Activated naive CD4-positive, alpha-beta T cell treated with anti-CD3 and anti-CD28 coated beads, Interleukin-2, amount 10 ng/mL, durations not matched to agents 7 days and 5 days (primary cell): ENCODE measurements at places on chromosomes 7 and 10.
A peak's percentile ranks its signal among the peaks of the same experiment; 100 is the strongest.

DNA sequence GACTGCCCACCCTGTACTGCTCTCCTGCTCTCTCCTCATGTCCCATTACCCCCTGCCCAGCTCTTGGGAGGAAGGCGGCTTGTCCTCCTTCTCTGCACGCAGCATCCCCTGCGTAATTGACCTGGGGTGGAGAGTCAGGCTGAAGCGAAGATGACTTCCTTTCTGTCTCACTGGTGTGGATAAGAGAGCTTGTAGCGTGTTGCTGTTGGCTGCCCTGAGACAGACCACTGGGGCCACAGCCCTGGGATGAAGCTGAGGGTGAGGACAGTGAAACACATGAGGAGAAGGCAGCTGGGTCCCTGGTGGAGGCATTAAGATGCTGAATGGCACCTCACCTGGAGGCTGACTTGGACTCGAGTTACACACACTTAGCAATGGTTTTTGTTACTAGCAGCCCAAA, 310.3 kb upstream of the ZNF32 start:
- H3K4me1 ChIP-seq, result no peaks in the 10 kb centered on the region
- no peak overlapping the region for H3K4me3 ChIP-seq
- H3K36me3 ChIP-seq, result no peaks in the 10 kb centered on the region

GRCh38 chr7:45484094-45484493, 90.1 kb upstream of the ADCY1 start:
- H3K36me3 ChIP-seq, result no peaks in the 10 kb centered on the region
- H3K27ac ChIP-seq, result no peak overlapping the region
- no peak for DNase-seq
- no peaks in the 10 kb centered on the region for H3K27me3 ChIP-seq

DNA sequence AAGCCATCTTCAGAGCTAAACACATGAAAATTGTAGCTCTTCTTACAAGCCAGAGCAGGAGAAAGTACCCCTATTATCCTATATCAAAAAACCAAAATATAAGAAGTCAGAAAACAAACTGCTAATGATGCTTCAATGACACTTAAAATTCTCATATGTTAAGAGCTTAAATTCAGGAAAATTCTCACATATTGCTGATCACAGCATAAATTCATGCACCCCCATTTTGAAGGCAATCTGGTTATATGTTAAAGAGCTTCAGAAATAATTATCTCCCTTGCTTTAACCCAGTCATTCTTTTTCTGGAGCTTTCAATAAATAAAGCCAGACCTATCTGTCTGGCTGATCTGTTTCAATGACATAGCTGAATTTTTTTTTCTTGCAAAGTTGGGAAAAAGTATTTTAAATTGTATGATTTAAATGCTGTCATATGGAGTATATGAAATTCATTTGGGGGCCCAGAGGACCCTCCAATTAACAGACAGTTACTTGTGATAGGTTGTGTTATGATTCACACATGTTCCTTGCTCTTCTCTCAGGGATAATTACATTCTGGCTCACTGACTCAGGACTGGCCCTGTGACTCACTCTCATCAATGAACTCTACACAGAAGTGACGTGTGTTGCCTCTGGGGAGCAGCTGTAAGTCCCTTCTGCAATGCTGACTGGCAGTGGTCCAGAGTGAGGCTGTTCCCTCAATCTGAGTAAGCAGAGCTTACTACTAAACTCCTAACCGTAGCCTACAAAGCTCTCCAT, 85.2 kb downstream of the HGF start:
- H3K4me1 ChIP-seq, result no peaks in the 10 kb centered on the region
- no peak for DNase-seq
- no peaks in the 10 kb centered on the region for H3K36me3 ChIP-seq
- no peaks in the 10 kb centered on the region for H3K27me3 ChIP-seq

DNA sequence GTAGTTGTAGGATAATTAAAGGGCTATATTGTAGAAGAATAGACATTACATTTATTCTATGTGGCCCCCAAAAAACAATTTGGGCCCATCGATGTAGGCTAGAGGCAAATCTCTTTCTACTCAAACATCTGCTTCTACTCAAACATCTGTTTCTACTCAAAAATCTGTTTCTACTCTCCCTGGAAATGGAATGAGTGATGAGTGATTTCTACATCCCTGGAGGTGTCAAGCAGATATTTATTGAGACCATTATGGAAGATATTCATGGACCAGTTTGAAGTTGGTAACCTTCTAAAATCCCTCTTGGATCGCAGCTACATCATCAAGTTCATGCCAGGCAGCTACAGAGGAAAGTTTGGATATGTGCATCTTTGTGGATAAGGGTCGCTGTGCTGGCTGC, 5.1 kb upstream of the PLPP4 start:
- H3K4me3 ChIP-seq, result no peak overlapping the region
- no peak for DNase-seq
- H3K27me3 ChIP-seq, result peaks cover 28% of the 10 kb centered on the region

DNA sequence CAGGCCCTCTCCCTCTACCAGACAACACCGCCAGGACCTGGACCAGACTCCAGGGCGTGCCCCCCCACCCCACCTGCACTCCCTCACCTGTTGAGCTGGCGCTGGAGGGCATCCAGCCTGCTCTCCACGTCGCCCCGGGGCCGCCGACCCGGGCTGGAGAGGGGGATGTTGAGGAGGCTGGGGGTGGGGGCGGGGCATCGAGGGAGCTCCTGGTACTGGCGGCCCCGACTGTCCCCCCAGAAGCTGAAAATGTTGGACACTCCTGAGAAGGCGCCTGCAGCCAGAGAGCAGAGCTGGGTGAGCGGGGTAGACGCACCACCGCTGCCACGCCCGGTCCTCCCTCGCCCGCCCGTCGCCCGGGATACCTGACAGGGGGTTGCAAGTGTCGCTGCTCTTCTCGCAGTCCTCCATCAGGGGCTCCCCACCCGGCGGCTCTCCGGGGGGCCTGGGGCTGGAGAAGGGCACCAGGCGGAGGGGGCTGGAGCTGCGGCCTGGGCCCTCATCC, 30.8 kb downstream of the KCNH2 start:
- DNase-seq, result peak; percentile 19
- H3K4me3 ChIP-seq, result no peak overlapping the region
- H3K36me3 ChIP-seq, result no peaks in the 10 kb centered on the region
- H3K4me1 ChIP-seq, result peaks cover 13% of the 10 kb centered on the region
- peaks cover 50% of the 10 kb centered on the region for H3K27me3 ChIP-seq
- no peak overlapping the region for H3K27ac ChIP-seq

- peaks cover 57% of the 10 kb centered on the region for H3K36me3 ChIP-seq
- DNase-seq, result no peak
- H3K4me1 ChIP-seq, result no peaks in the 10 kb centered on the region
- H3K27ac ChIP-seq, result no peak overlapping the region
- no peaks in the 10 kb centered on the region for H3K27me3 ChIP-seq
- no peak overlapping the region for H3K4me3 ChIP-seq
These were observed 129.9 kb downstream of the TRRAP start for GRCh38 chr7:99008181-99008631.

- no peak for DNase-seq
- no peak overlapping the region for H3K27ac ChIP-seq
- H3K4me1 ChIP-seq, result no peaks in the 10 kb centered on the region
- no peak overlapping the region for H3K4me3 ChIP-seq
- H3K36me3 ChIP-seq, result no peaks in the 10 kb centered on the region
- no peaks in the 10 kb centered on the region for H3K27me3 ChIP-seq
These were observed 30.4 kb downstream of the SUGCT start for GRCh38 chr7:40165216-40165615.

GRCh38 chr10:3850999-3851937, 66.3 kb upstream of the KLF6 start:
- no peak overlapping the region for H3K4me3 ChIP-seq
- peak overlapping the region; percentile 62 for H3K27ac ChIP-seq
- DNase-seq, result no peak
- peaks cover 2% of the 10 kb centered on the region for H3K36me3 ChIP-seq
- H3K27me3 ChIP-seq, result no peaks in the 10 kb centered on the region

- H3K27ac ChIP-seq, result no peak overlapping the region
- DNase-seq, result no peak
- H3K4me3 ChIP-seq, result no peak overlapping the region
- no peaks in the 10 kb centered on the region for H3K27me3 ChIP-seq
- H3K4me1 ChIP-seq, result no peaks in the 10 kb centered on the region
These were observed 73.1 kb downstream of the CD36 start for GRCh38 chr7:80711531-80711930.

DNA sequence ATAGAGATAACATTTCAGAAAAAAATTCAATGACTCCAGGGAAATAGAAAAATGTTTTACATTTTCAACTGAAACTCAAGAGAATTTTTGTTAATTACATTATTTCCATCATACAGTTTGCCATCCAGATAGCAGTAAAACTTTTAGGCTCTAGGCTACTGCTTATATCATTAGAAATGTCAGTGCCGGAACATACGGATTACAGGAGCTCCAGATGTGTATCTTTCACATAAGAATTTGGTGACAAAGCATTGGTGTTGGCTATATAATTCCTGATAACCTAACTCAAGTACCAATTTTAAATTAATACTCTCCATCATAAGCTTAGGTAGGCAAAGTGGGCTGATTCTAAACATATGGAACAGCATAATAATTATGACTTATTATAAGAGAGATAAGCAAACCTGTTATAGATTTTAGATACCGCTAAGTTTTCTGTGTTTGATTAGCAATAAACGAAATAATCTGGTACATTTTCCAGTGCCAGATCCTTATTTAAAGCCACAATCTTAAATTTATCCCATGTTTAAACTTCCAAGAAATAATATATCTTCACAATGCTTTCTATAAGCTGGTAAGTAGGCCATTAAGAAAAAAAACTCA, 637.9 kb downstream of the NXPH1 start:
- H3K27me3 ChIP-seq, result no peaks in the 10 kb centered on the region
- DNase-seq, result no peak

GRCh38 chr7:85774986-85775385, 588.1 kb upstream of the SEMA3D start:
- no peaks in the 10 kb centered on the region for H3K27me3 ChIP-seq
- H3K4me3 ChIP-seq, result no peak overlapping the region
- no peak for DNase-seq
- H3K36me3 ChIP-seq, result no peaks in the 10 kb centered on the region

GRCh38 chr7:107891636-107892366, 818 bp downstream of the DLD start:
- peaks cover 48% of the 10 kb centered on the region for H3K4me1 ChIP-seq
- no peak for DNase-seq
- peaks cover 32% of the 10 kb centered on the region for H3K36me3 ChIP-seq
- H3K27me3 ChIP-seq, result no peaks in the 10 kb centered on the region
- H3K4me3 ChIP-seq, result peak overlapping the region; percentile 96

DNA sequence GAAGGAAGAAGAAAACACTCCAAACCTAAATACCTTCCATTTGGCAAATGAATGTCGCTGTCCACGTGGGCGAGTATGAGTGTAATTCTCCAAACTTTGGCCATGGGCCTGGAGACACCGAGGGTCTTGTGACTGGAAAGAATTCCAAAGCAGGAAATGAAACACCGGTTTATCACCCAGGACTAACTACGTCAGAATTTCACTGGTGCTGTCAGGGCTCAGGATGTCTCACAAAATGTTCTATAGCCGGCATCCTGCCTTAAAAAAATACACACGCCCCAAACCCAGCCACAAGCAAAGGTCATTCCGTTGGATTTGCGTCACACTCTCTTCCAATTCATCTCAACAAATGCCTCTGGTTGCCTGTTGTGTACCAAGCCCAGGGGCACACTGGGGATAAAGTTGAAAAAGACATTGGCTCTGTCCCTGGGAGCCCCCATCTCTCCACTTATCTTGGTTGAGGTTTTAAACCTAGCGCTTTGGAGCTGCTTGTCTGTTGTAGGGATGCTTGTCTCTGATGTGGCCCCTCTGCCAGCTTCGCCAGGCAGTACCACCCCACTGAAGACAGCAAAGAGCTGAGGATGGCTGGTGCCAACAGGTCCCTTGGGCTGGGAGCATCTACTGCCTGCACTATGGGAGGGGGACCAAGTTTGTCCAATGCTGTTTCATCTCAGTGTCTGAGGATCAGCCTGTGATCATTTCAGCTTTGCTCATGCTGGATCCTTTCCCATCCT, 31.2 kb downstream of the GSTO2 start:
- H3K4me1 ChIP-seq, result peaks cover 35% of the 10 kb centered on the region
- peaks cover 32% of the 10 kb centered on the region for H3K27me3 ChIP-seq
- peaks cover 7% of the 10 kb centered on the region for H3K36me3 ChIP-seq
- DNase-seq, result no peak

- no peaks in the 10 kb centered on the region for H3K27me3 ChIP-seq
- H3K27ac ChIP-seq, result no peak overlapping the region
- no peak overlapping the region for H3K4me3 ChIP-seq
- H3K4me1 ChIP-seq, result no peaks in the 10 kb centered on the region
- no peaks in the 10 kb centered on the region for H3K36me3 ChIP-seq
These were observed 872.3 kb upstream of the PHF14 start for GRCh38 chr7:10101351-10101750.

- peaks cover 38% of the 10 kb centered on the region for H3K36me3 ChIP-seq
- peaks cover 6% of the 10 kb centered on the region for H3K27me3 ChIP-seq
- peak overlapping the region; percentile 2 for H3K27ac ChIP-seq
- peaks cover 74% of the 10 kb centered on the region for H3K4me1 ChIP-seq
These were observed 81.0 kb downstream of the RNF216 start for GRCh38 chr7:5700391-5700985.

- H3K4me3 ChIP-seq, result peak overlapping the region; percentile 21
- H3K4me1 ChIP-seq, result peaks cover 14% of the 10 kb centered on the region
- H3K27ac ChIP-seq, result no peak overlapping the region
- DNase-seq, result no peak
These were observed 89.3 kb downstream of the BEND7 start for GRCh38 chr10:13439313-13440184.

GRCh38 chr10:126876456-126876855, 28.8 kb upstream of the DOCK1 start:
- DNase-seq, result no peak
- H3K27me3 ChIP-seq, result no peaks in the 10 kb centered on the region
- no peak overlapping the region for H3K4me3 ChIP-seq
- no peaks in the 10 kb centered on the region for H3K36me3 ChIP-seq
- no peak overlapping the region for H3K27ac ChIP-seq
- H3K4me1 ChIP-seq, result no peaks in the 10 kb centered on the region

GRCh38 chr10:132272231-132272971, 35.3 kb downstream of the STK32C start:
- no peaks in the 10 kb centered on the region for H3K36me3 ChIP-seq
- no peaks in the 10 kb centered on the region for H3K27me3 ChIP-seq
- H3K4me1 ChIP-seq, result no peaks in the 10 kb centered on the region
- no peak overlapping the region for H3K27ac ChIP-seq
- no peak overlapping the region for H3K4me3 ChIP-seq

GRCh38 chr10:34102893-34103506, 712.1 kb downstream of the PARD3 start:
- DNase-seq, result no peak
- no peaks in the 10 kb centered on the region for H3K36me3 ChIP-seq
- H3K27ac ChIP-seq, result no peak overlapping the region

- H3K27me3 ChIP-seq, result no peaks in the 10 kb centered on the region
- no peak overlapping the region for H3K27ac ChIP-seq
- peaks cover 5% of the 10 kb centered on the region for H3K36me3 ChIP-seq
These were observed 89.1 kb upstream of the KLF14 start for GRCh38 chr7:130823060-130823459.

- H3K27me3 ChIP-seq, result no peaks in the 10 kb centered on the region
- H3K36me3 ChIP-seq, result peaks cover 14% of the 10 kb centered on the region
- no peak for DNase-seq
- H3K4me3 ChIP-seq, result no peak overlapping the region
These were observed 22.8 kb downstream of the VOPP1 start for GRCh38 chr7:55549457-55549856.
